ENCODE measurements at places on chromosomes 13 and 19.
A peak's percentile ranks its signal among the peaks of the same experiment; 100 is the strongest.

- peak; percentile 92 for DNase-seq
Measured at GRCh38 chr19:16330368-16330801, 5.8 kb downstream of the KLF2 start.

GRCh38 chr13:111153977-111154332, 38.8 kb downstream of the ARHGEF7 start:
- DNase-seq = peak; percentile 26

DNA sequence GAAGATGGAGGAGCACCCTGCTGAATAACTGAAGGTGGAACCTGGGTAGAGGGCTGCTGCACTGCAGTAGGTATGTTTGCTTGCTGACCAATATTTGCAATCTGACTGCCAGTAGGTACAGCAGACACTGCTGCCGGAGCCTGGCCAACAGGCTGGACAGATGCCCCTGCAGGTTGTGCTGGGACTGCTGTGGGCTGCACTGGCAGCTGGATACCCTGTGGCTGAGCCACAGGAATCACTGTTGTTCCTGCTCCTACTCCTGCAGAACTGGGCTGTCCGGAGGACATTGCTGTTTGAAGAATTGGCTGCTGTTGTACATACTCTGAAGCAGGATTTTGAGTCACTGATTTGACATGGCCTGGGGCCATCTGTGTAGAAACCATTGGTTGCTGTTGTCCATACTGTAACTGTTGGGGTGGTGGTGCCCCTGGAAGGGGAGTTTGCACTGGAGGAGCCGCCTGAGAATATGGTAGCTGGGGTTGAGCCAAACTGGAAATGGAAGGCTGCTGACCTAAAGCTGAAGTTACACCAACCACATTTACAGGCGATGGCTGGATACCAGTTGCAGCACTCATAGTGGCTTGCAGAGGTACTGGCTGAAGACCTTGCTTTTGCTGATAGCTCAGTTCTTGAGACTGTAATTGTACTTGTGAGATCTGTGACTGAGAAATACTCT, 2.2 kb downstream of the TSC22D1 start:
- DNase-seq = no peak

GRCh38 chr13:73715114-73715910, 418.9 kb downstream of the KLF12 start:
- DNase-seq = no peak

DNA sequence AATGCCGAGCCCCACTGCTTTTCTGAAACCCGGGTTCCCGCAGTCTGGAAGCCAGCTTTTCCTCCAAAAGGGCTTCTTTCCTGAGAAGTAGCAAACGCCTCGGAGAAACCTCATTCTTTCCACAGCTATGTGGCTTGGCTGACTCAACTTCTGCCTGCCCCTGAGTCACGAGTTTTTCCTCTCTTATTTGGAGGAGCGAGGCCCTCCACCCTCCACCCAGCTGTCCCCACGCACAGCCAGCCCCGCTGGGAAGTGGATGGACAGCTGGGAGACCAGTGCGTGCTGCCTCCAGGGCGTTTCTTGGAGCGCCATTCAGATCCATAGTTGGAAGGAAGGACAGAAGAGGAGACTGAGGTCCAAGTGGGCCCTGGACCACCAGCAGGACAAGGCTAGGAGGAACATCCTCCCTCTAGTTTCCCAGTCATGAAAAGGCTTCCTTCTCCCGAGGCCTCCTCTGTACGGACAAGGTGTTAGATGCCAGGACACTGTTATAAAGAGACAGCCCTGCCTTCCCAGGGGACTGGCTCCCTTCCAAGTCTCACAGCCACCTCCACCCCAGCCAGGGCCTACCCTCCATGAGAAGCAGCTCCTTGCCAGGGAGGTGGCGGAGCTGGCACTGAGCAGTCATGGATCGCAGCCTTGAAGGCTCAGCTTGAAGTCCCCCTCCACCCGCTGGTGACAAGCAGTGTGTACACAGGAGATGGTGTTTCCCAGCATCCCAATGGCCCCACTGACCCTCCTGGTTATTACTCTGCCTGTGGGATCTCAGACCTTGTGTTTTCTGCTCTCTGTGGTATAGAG, 2.5 kb upstream of the PLEKHF1 start:
- DNase-seq = no peak

- no peak for DNase-seq
Measured at GRCh38 chr13:77497350-77497749, 38.2 kb upstream of the SCEL start.

GRCh38 chr19:33879818-33880575, 83.3 kb downstream of the KCTD15 start:
- no peak for DNase-seq

- peak; percentile 97 for DNase-seq
Measured at GRCh38 chr19:11374433-11375142, at the start of gene SWSAP1. TSS of gene SWSAP1 (plus strand) at chr19:11374666. CDS start at chr19:11374681, 15 bp downstream.

- DNase-seq = no peak
Measured at GRCh38 chr13:28237944-28238343, 99.6 kb downstream of the PAN3 start.
